ENCODE measurements at places on chromosomes 1 and 21.
A peak's percentile ranks its signal among the peaks of the same experiment; 100 is the strongest.

- DNase-seq, result no peak
Observed at GRCh38 chr1:200886594-200886993, 8.1 kb upstream of the INAVA start.

DNA sequence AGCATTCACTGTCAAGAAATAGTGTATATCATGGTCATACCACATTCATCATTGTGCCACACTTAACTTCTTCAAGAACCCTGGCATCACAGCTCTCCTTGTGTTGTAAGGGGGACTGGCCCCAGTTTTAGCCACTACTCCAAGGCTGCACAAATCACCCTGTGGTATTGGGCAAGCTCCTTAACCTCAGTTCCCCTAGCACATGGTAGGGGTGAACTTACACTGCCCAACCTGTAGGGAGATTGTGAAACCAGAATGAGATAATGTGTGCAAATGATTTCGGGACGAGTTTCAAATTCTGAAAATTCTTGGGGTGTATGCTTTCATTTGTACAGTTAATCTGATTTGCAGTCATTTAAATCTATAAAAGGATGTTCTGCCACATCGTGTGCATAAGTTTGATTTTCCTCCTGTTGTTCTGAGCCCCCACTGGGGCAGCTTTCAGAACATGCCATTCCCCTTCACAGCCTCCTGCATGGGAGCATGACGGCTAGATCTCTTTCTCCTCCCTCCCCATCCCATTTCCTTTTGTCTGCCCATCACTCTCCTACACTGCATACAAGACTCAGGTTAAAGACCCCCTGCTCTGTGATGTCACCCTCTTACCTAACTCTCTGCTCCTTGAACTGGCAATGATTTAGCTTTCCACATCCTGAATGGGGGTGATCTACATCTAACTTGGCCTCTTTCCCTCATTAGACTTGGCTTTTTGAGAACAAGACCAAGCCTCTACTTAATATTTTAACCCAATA, 290.3 kb downstream of the CHRM3 start:
- no peak for DNase-seq

DNA sequence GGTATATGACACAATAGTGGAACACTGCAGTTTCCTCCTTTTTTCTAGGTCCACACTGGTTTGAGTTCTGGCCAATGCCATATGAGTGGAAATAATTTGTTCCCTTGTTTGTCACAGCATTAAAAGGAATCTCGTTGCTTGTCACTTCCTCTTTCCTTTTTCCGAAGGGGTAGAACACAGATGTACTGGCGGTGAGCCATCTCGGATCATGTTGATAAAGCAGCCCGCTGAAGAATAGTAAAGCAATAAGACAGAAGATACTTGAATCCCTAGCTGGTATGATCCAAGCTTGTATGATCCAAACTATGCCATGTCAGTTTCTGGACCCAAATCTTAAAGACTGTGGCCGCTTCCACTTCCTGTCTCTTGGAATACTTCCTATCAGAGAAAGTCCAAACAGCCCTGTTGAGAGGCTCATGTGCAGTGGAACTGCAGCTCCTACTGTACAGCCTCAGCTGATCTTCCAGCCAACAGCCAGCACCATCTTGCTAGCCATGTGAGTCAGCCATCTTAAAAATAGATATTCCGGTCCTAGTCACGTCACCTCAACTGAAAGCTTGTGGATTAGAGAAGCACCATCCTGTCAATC, 40.3 kb downstream of the CFHR5 start:
- DNase-seq, result peak; percentile 6

- no peak for DNase-seq
Observed at GRCh38 chr1:56484695-56485094, 94.7 kb downstream of the PLPP3 start.

- DNase-seq, result no peak
Observed at GRCh38 chr1:56452027-56453011, 127.0 kb downstream of the PLPP3 start.

Data from GF-D8 (cell line).